ENCODE measurements at places on chromosomes 11 and 22. TPM values are rescaled to one million over a fixed set of nuclear protein-coding genes. Genes with fewer than 3 reads are reported as not detected.

OR5A1 gene
- not detected for total RNA-seq

MEI1 gene
- 50.3 TPM for total RNA-seq

MGAT3 gene
- total RNA-seq: 0.09 TPM

MPZL2 gene
- not detected for total RNA-seq

C11orf65 gene
- total RNA-seq: 0.68 TPM

NFAM1 gene
- 2.4 TPM for total RNA-seq

CHRM1 gene
- not detected for total RNA-seq

CBLIF gene
- total RNA-seq: not detected

APOL5 gene
- total RNA-seq: not detected

MIF gene
- total RNA-seq: 133 TPM

TMEM109 gene
- total RNA-seq: 89.3 TPM

AQP11 gene
- total RNA-seq: 0.50 TPM

BACE1 gene
- total RNA-seq: 0.21 TPM

AKIP1 gene
- total RNA-seq: 4.0 TPM

MRGPRX2 gene
- 0.21 TPM for total RNA-seq

THOC5 gene
- total RNA-seq: 42.4 TPM

APOL3 gene
- total RNA-seq: 166 TPM

TEX54 gene
- total RNA-seq: not detected

PNPLA3 gene
- total RNA-seq: 0.54 TPM

CFAP300 gene
- not detected for total RNA-seq

CARD18 gene
- not detected for total RNA-seq

MED19 gene
- 15.1 TPM for total RNA-seq

CTSD gene
- 415 TPM for total RNA-seq

IRF7 gene
- total RNA-seq: 77.3 TPM

LRRC56 gene
- 1.5 TPM for total RNA-seq

PRG2 gene
- total RNA-seq: not detected

TMA7B gene
- 8.7 TPM for total RNA-seq

KDELR3 gene
- total RNA-seq: 0.25 TPM

NPAT gene
- total RNA-seq: 34.8 TPM

BLID gene
- total RNA-seq: not detected

MAP6 gene
- not detected for total RNA-seq

VSTM5 gene
- total RNA-seq: not detected

All from natural killer cell (primary cell).